ENCODE measurements at places on chromosomes 16 and 17. TPM values are rescaled to one million over a fixed set of nuclear protein-coding genes. Genes with fewer than 3 reads are reported as not detected.

The COX6A2 gene
- total RNA-seq: not detected

- no peak for DNase-seq
These were observed 38.9 kb upstream of the C1QL1 start for GRCh38 chr17:45006927-45007461.

- DNase-seq: no peak
These were observed 95.0 kb upstream of the RCVRN start for GRCh38 chr17:9999919-10000695.

GRCh38 chr16:27226476-27226875, 23.1 kb downstream of the KDM8 start:
- DNase-seq: no peak

- DNase-seq: no peak
These were observed 19.6 kb downstream of the TMC6 start for GRCh38 chr17:78108726-78109488.

DNA sequence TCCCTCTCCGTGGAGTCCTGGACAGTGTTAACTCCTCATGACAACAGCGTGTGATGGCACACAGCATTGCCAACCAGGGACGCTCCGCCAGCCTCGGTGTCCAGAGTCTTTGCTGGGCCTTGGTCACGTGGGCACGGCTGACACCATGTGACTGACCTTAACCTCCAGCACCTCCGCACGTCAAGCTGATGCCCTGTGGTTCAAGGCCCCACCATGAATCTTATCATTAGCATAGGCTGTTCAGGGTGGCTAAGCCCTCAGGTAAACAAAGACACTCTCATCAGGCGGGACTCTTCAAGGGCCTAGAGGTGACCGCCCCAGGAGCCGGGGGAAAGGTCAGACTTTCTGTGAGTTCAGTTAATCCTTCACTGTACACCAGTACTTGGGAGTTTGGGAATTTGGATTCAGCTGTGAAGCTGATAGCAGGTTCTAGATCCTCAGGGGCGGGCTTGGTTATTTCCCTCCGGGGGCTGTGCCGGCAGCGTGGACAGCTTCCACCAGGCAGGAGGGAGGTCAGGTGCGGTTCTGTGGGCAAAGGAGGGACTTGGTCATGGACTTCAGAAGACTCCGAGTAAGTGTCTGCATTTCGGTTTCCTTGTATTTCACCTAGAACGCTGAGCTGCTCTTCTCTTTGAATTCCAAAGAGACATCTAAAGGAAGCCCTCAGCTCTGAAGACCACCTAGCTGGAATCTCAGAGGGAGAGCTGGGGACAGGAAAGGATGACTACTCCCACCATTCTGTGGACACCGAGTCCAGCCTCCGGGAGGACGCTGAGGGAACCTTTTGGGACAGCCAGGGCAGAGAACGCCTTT, 195.5 kb upstream of the CIBAR2 start:
- DNase-seq: no peak

DNA sequence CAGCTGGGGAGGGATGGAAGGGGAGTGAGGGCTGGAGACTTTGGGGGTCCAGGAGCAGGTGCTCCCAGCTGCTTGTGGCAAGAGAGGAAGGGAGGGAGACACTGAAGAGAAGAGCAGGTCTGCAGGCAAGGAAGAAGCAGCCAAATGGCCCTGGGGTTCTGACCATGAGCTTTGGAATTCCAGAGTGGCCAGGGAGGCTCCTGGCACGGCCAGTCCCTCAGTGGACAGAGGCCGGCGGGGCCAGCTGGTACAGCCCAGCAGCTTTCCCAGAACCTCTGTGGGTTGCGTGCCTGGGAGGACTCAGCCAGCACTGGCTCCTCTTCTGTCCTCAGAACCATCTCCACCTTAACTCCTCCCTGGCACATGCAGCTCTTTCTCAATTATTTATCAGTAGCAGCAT, 233.0 kb downstream of the MSI2 start:
- DNase-seq: no peak
